ENCODE measurements at places on chromosomes 5 and 9.

GRCh38 chr5:170365831-170366230 lies 23.3 kb downstream of the KCNMB1 start:
- no peak for DNase-seq

DNA sequence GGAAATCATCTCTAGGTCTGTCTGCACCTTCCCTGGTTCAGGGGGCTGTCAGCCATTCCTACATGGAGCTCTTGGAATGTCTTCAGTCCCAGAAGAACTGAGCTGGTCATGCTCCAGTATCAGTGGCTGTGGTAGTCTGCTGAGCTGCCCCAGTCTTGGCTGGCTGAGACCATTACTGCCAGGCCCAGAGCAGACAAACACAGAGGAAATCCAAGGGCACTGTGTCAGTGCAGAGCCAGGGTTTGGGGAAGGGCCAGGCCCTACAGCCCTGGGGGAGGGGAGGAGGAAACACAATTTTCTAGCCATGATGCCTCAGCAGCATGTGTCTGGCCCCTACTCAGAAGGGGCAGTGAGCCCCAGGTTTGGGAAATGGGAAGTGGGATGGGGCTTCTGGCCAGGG lies 58.4 kb downstream of the ARHGEF37 start:
- DNase-seq = no peak

GRCh38 chr5:120454094-120454798 lies 9.9 kb upstream of the PRR16 start:
- DNase-seq = no peak

GRCh38 chr9:108855888-108856287 lies at the start of gene ACTL7B:
Gene ACTL7B (minus strand): TSS chr9:108855986. CDS start chr9:108855930, 56 bp downstream.
- no peak for DNase-seq

GRCh38 chr5:66041627-66042026 lies 102.5 kb upstream of the SREK1 start:
- no peak for DNase-seq

DNA sequence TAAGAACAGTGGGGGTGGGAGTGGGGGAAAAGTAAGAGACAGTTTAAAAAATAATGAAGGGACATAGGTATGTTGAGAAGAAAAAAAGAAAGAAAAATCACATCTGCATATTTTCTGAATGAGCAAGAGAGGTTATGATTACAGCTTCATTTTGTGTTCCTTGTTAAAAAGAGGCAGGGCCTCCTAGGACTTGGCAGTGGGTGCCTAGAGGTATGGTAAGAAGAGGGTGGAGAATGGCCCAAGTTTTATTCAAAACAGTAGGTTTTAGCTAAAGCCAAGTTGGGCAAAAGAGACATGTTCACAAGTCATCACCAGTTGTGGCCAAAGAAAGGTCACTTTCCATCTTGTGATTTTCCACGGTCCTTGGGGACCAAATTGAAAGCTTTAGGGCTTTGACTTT lies 643.4 kb downstream of the CCDC171 start:
- no peak for DNase-seq

GRCh38 chr5:27516437-27516836 lies 478.1 kb upstream of the CDH9 start:
- no peak for DNase-seq

DNA sequence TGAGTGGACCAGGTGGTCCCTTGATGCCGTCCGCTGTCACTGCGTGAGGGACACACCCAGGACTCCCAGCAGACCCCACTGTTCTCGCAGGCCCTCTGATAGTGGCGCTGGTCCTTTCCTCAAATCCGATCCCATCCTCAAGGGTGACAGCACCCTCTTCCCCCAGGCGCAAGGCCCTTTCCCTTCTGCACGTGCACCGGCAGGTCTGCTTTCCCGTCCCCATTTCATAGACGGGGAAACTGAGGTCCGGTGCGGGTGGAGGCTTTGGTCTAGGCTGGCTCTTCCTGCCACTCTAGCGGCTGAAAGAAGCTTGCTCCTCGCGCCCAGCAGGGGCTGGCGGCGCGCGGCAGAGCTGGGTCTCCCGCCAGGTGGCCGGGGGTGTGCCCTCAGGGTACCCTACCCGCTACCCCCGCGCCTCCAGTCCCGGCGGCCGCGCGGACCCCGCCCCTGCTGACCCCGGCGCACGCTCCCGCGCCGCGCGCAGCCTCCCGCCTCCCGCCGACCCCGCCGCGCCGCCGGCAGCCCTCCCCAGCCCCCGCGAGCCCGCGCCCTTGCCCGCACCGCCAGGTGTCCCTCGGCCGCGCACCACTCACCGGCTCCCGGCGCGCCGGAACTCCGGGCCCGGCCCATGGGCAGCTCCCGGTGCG lies 453 bp downstream of the RASGEF1C start:
- DNase-seq = peak; percentile 6

DNA sequence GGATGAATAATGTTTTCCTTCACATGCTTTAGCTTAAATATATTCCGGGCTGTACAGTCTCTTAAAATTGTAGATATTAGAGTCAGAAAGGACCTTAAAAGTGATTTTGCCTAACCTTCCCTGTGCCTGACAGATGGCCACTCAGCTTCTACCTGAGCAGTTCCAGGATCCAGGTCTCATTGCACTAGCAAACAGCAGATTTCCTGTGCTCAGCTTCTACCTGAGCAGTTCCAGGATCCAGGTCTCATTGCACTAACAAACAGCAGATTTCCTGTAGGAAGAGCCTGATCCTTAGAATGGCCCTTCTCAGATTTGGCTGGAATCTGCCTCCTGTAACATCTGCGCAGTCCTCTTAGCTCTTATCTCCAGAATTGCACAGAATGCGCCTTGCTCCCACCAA lies 219.8 kb downstream of the AOPEP start:
- no peak for DNase-seq

DNA sequence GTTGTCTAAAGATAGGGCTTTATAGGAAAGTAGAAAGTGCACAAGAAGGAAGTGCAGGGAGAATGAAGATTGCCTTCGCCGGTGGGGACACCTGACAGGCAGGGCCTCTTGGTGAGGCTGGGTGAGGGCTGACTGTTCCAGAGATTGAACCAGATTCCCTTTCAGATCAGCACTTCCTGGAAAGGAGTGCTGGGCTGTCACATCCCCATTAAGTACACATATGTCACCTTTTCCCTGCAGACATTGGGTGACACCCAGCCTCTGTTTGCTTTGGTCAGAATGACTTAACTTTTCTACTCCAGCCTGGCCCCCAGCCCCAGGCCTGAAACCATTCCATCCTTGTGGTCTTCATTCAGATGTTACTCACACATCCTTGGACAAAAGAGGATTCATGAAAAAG lies 7.4 kb upstream of the SHROOM1 start:
- DNase-seq = no peak

DNA sequence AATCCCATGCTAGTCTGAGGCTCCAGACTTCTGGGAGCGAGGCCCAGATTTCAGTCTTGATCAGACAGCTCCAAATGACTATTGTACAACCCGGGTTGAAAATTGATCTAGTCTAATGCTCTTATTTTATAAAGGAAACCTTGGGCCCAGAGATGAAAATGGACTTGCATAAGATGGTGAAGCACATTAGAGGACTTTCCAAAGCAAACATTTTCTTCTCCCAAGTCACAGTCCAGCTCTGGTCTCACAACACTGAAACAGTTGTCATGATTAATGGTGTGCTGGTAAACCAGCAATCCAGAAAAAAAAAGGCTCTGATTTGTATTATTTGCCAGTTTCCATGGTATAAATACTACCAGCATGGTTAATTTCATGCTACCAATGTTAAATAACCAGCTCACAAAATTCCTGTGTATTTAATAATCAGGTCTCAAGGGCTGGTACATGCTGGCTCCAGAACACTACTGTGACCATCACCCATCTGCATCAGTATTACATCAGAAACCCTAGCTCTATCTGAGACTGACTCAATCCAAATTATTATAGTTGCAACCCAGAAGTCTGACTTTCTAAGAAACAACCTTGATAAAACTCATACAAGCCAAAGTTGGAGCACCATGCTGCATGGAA lies 32.5 kb upstream of the ABLIM3 start:
- DNase-seq = no peak

GRCh38 chr5:169701910-169702451 lies 64.9 kb downstream of the DOCK2 start:
- DNase-seq = no peak

- DNase-seq = no peak
Observed at GRCh38 chr9:131954299-131954698, 125.4 kb downstream of the MED27 start.

GRCh38 chr9:107118863-107119624 lies 164.0 kb upstream of the RAD23B start:
- no peak for DNase-seq

- no peak for DNase-seq
Observed at GRCh38 chr5:158824241-158824882, 275.4 kb downstream of the EBF1 start.

DNA sequence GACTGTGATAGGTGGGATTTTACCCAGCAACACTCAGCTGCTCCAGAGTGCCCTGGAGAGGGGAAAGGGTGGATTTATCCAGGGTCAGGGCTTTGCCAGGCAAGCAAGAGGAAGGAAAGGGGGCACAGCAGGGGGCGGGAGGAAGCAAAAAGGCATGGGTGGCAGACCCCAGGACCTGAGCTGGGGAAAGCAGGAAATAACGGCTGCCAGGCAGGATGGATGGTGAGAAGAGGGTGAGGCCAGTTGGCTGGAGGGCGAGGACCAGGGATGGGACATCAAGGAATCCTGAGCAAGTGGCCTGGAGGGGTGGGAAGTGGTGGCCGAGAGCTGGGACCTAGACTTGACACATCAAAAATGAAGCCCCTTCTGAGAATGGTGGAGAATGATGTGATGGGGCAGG lies 64.2 kb downstream of the DUSP1 start:
- DNase-seq = no peak

GRCh38 chr5:175738126-175738525 lies 80.3 kb downstream of the HRH2 start:
- DNase-seq = no peak

DNA sequence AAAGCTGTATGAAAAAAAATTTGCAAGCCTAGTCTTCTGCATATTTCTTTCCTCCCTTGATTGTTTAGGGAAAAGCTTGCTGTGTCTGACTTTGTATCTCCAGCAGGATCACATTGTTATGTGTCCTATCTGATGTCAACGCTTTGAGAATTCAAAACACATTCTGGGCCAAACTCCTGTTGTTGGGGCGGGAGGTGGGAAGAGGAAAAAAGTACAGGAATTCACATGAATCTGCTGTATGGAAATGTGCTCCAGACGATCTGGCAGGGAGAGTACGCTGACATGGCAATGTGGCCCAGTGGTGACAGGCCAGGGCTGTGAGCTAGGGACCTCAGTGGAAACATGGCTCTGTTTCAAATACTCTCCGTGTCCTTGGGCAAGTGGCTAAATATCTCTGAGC lies 87.4 kb upstream of the GNA14 start:
- no peak for DNase-seq

- DNase-seq = no peak
Observed at GRCh38 chr9:18796696-18797270, 236.2 kb downstream of the SAXO1 start.

- no peak for DNase-seq
Observed at GRCh38 chr5:118531276-118531675, 457.1 kb downstream of the DTWD2 start.

DNA sequence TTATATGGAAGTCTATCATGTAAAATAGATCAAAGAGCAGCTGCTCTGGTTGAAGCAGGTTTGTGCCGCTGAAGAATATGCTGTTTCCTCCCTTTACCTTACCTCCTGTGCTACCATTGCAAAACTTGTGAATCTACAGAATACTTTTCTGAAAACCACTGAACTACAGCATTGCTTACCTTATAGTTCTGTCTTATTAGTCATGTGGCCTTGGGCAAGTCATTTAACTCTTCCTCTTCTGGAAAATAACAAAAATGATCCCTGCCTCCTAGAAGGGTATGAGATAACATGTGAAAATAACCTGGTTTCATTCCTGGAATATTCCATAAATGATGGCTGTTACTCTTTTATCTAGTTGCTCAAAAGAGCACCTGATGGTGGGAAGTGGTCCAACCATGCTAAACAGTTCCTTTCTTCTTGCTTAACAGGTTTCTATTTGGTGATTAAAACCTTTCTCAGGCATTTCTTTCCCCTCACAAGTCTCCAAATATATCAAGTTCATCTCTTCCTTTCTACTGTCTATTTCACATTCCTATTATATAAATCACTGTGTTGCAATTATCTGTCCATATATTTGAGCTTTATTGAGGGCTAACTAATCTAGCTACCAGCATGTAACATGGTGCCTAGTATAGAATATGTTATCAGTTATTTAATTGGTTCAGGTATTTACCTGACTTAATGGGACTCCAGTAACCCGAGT lies 15.0 kb downstream of the TRIM32 start:
- no peak for DNase-seq

- DNase-seq = no peak
Observed at GRCh38 chr5:173108914-173109313, 35.4 kb upstream of the BNIP1 start.

DNA sequence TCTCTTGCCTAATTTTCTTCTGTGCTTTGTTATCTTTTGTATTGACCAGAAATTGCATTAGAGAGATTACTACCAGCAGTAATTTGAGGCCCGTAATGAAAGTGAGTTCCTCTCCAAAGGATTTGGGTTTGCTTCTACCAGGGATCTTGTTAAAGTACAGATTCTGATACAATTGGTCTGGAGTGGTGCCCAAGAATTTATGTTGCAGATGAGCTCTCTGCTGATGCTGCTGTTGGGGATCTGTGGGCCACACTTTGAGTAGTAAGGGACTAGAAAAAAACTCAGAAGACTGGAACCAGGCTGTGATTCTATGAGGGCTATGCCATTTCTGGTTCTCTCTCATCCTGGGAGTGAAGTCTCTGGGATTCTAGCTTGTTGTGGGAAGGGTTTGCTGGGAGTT lies 192.2 kb downstream of the SEC61B start:
- no peak for DNase-seq

Measured in naive thymus-derived CD8-positive, alpha-beta T cell (primary cell).